ENCODE measurements at places on chromosomes 7 and 10.

- DNase-seq = no peak
Observed at GRCh38 chr10:33661580-33662336, 327.3 kb upstream of the NRP1 start.

DNA sequence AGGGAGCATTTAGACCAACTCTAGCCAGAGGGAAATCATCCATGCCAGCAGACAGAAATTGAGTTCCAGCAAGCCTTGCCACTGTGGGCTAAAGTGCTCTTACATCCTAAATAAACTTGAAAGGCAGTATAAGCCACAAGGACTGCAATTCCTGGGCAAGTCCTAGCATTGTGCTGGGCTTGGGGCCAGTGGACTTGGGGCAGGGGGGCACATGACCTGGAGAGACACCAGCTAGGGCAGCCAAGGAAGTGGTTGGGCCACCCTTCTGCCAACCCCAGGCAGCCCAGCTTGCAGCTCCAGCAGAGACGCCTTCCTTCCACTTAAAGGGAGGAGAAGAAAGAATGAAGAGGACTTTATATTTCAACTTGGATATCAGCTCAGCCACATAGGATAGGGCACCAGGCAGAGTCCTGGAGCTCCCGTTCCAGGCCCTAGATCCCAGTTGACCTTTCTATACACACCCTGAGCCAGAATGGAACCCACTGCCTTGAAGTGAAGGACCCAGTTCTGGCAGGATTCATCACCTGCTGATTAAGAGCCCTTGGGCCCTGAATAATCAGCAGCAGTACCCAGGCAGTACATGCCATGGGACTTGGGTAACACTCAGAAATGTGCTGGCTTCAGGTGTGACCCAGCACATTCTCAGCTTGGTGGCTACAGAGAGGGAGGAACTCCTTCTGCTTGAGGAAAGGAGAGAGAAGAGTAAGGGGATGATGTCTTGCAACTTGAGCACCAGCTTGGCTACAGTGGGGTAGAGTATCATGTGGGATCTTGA lies 153.0 kb downstream of the GNAI1 start:
- no peak for DNase-seq

DNA sequence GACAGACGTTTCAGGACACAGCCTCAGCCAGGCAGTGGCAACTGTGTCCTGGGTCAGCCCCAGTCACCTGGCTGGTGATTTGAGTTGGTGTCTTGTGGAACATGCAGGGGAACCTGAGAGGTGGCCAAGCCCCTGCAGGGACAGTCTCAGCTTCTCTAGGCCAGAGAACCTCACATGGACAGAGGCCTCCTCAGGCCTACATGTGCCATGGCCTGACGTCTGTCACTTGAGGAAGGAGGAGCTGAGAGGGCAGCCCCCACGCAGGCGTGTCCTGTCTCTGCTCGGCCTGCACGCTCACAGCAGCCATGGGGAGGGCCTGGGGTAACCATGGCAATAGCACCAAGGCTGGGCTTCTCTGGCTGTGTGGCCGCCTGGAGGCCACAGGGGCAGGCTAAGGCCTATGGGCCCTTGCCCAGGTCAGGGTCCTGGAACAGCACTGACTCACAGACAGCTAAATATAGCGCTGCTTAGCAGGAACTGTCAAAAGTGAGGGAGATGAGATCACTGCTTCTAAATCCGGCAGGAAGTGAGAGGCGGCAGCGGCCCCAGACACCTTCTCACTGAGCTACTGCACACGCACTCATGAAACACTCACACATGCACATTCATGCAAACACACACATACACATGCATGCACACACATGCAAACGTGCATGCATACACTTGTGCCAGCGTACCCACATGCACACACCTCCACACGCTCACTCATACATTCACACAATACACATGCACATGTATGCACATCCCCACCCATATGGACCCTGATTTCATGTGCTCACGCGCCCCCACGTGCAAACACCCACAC lies 57.0 kb downstream of the YKT6 start:
- peak; percentile 54 for DNase-seq

DNA sequence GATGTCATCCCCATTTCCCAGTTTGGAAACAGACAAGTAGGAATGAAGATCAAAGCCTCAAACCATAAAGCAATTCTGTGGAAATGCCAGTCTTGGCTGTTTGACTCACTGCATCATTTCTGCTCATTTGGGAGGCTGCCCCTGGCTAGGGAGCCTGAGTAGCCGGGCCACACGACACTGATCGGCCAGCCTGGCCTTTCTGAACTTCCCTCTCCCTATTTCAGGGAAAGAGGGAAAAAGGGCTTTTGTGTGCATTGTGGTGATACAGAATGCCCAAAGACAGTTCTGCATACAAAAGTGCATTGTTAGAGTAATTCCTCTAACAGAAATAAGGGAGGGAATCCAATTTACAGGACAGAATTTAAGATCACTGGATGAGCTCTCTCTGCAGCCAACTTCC lies 41.7 kb upstream of the OPALIN start:
- DNase-seq = no peak

- DNase-seq = no peak
Observed at GRCh38 chr7:108244110-108244509, 113.9 kb upstream of the LAMB4 start.

GRCh38 chr7:24425664-24426063 lies 141.7 kb downstream of the NPY start:
- no peak for DNase-seq

DNA sequence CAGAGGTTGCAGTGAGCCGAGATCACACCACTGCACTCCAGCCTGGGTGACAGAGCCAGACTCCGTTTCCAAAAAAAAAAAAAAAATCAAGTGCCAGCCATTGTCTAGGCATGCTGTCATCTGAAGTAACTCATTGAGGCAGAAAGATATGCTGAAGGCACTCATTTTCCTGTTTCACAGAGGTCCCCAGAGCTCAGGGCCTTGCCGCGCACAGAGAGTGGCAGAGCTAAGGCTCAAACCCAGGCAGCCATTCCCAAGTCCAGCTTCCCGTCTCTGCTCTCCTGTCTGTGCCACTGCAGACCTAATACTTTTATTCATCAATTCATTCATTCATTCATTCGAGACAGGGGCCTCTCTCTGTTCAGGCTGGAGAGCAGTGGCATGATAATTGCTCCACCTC lies 3.5 kb downstream of the GRIFIN start:
- DNase-seq = no peak

DNA sequence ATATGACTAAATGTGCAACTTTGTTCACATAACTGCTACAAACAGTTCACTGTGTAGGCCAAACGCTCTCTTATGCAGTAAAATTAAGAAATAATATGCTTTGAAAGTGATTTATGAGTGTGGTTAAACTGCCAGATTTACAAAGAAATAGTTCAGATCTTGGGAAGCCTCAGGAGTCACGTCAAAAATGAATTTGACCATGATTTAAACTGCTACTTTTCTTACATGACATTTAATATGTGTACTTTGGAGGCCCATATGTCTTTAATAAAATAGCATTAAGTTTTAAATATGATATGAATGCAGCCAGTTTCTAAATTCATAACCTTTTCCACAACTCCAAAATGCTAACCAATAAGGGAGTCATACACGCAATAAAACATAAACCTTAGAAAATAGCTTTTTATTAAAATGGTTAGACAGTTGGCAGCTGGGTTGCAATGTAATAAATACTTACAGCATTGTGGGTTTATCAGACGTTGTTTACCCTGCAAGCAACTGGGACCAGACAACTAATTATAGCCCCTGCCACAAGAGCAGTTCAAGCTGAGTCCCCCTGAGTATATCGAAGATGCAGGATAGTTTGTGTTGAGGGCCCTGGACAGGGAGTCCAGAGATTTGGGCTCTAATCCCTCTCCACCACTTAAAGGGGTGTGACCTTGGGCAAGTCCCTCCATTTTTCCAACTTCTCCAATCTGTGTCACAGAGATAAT lies 640.4 kb downstream of the LRMDA start:
- DNase-seq = no peak

DNA sequence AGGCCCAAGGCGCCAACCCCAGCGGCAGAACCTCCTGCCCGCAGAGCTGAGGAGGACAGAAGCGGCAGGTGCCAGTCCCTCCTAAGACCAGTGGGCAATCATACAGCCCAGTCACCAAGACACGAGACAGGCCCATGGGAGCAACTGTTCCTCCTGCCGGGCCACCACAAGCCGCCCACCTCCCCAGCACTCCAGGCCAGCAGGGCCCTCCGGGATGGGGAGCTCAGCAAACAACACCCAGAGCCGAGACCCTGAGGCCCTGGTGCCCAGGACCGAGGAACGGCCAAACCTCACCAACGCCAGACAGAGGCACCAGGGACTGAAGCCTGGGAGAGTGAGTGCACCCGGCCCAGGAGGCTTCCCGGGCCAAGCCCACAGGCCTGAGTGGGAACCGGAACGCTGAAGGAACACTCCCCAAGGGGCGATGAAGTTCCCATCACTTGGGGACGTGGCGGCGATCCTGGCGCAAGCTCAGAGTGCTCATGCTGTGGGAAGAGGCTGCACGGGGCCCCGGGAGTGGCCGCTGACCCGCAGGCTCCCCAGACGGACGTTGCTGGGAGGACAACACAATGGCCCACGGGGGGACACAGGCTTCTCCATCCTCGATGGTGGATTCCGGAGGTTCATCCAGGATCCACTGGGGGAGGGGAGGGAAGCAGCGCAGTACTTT lies 35.1 kb downstream of the GPER1 start:
- no peak for DNase-seq

DNA sequence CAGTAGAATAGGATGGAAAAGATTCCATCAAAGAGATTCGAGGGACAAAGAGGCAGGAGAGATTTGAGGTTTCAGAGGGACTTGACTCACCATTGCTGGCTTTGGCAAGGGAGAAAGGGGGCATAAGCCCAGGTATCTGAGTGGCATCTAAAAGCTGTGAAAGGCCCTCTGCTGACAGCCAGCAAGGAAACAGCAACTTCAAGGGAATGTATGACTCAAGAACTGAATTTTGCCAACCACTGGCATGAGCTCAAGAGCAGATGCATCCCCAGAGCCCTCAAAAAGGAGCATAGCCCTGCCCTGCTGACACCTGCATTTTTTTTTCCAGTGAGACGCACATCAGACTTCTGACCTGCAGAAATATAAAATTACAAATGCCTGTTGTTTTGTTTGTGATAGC lies 19.6 kb upstream of the ADAM12 start:
- no peak for DNase-seq

- no peak for DNase-seq
Observed at GRCh38 chr7:85719981-85720953, 533.4 kb upstream of the SEMA3D start.

DNA sequence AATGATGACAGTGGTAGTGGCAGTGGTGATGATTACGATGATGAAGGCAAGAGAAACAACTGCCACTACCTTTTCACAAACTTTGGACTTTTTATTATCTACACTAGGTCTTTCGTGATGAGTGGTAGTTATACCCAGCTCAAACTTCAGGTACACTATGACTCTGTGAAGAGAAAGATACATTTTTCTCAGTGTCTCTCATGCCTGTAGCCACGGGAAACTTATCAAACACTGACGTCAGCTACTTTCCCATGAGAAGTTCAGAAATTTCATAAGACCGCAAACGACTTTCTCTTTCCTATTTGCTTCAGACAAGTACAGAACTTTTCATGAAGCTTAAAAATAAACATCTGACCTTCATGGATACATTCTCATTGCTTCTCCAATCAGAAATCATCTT lies 57.0 kb downstream of the CALD1 start:
- DNase-seq = no peak

- no peak for DNase-seq
Observed at GRCh38 chr7:135150072-135150782, 2.4 kb downstream of the TMEM140 start.

DNA sequence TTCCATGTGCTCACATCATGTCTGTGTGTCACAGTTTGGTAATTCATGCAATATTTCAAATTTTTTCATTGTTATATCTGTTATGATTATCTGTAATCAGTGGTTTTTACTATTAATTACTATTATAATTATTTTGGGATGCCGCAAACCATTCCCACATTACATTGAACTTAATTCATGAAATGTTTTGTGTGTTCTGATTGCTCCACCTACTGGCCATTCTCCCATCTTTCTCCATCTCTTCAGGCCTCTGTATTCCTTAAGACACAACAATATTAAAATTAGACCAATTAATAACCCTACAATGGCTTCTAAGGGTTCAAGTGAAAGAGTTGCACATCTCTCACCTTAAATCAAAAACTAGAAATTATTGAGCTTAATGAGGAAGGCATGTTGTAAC lies 398.5 kb downstream of the PCDH15 start:
- DNase-seq = no peak

DNA sequence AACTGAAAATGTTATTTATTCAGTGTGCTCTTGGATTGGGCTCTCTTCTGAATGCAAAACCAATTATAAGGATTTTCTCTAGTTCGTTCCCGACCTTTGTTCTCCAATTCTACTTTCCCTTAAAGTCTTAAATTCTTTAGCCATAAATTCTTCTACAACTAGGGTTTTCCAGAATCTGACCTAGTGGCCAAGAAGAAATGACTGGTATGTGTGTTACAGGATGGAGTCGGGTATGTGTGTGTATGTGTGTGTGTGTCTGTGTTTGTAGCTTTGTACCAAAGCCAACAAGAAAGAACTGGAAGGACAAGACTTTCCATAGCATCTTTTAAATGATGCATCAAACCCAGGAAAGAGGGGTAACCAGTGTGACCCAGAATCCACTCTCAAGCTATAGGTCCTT lies 25.8 kb upstream of the LEP start:
- DNase-seq = no peak

- DNase-seq = no peak
Observed at GRCh38 chr10:6558759-6559461, 21.2 kb downstream of the PRKCQ start.

All from activated CD4-positive, alpha-beta T cell treated with anti-CD3 and anti-CD28 coated beads for 24 hours (primary cell).